ENCODE measurements at places on chromosomes 3 and 15.

DNA sequence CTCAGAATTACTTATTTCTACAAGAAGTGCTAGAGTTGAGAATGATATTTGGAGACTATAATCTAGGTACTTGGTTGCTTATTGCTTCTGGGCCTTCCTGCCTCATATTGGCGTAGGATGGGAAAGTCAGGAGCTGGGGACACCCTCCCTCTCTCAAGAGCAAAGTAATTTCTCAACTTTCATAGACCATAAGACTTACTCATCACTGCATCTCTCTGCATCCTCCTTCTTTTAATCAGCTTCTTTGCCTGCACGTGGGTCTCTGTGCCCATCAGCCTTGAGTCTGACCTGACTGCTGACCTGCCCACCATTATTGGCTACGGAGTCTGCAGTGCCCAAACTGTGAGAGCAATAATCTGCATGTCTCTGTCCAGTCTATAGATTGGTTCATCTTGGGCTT lies 27.3 kb upstream of the XIRP1 start:
- DNase-seq, result no peak

DNA sequence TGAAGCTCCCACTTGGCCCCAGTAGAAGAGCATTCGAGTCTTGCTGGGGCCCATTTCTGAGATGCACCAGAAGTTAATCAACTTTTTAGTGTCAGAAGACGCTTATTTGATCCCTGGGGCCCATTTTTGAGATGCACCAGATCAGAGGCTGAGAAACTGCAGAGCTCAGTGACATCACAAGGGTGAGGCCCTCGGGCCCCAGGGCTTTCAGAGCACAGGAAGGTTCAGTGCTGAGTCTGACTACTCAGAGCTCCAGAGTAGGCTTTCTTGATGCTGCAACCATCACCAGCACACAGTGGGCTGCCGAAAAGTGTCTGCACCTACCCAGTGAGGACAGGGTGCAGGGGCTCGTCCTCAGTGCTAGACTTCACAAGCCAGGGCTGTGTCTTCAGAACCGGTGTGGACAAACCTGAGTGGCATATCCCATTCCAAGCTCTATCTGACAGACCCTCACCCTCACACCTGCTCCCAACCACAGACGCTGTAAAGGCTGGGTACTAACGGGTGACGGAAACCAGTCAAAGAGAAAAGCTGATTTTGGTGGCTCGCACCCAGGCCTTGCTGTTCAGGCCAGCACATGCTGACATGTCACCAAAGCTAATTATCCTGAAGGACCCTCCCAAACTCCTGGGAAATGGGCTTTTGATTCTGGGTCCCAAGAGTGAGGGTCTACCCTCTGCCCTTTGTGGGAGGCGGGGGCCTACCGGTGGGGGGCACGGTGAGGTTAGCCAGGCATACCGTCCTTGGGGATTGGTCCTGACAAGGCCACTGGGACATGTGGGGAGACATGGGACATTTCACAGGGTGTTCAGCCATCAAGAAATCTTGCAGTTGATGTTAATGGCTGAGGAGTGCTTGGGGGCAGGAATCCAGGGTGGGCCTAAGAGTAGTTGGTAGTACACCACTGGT lies 83.0 kb downstream of the PDCD6IP start:
- no peak for DNase-seq

DNA sequence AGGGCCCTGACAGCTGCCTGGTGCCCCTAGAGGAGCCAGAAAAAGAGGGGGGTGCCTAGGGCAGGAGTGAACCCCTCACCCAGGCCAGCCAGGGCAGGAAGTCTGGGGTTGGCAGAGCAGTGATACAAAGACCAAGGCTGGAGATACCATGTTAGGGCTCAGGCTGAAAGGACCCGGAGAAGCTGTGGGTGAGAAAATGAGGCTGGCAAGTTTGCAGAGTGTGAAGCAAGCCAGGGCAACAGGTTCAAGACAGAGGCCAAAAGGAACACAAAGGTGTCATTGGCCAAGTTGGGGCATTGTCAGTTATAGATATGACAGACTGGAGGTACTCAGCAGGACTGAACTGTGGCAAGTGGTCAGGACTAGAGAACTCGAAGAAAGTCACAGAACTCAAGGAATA lies 40.6 kb upstream of the IREB2 start:
- DNase-seq, result no peak

- no peak for DNase-seq
Measured at GRCh38 chr3:88986834-88987233, 120.6 kb upstream of the EPHA3 start.

DNA sequence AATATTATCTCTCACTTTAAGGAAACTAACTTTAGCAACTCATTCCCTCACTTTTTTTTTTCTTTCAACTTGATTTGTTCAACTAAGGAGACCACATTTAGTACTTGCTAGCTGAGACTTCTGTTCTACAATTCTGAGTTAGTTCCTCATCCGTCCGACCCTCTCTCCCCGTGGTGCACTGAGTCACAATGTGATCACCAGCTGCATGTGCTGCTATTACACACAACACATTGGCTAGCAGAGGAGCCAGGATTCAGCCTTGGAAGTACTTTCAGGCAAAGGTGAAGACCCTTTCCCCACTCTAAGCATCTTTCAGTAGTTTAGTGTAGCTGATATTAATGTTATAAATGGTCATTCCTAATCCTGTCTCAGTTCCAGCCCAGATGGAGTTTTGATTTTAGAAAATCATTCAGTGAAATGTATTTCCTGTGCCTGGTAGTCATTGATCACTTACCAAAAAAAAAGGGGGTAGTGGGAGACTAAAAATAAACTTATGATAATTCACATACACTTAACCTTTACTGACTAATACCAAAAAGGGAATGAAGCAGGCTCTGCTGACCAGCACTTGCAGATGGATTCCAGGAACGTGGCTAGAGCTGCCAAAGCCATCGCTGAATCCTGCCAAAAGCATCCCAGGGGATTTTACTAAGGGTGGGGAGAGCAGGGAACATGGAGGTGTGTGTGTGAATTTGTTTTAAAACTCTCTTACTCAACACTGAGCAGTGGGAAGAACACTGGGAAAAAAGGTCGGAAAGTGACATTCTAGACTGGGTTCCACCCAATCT lies 424.8 kb downstream of the LPP start:
- DNase-seq, result no peak

DNA sequence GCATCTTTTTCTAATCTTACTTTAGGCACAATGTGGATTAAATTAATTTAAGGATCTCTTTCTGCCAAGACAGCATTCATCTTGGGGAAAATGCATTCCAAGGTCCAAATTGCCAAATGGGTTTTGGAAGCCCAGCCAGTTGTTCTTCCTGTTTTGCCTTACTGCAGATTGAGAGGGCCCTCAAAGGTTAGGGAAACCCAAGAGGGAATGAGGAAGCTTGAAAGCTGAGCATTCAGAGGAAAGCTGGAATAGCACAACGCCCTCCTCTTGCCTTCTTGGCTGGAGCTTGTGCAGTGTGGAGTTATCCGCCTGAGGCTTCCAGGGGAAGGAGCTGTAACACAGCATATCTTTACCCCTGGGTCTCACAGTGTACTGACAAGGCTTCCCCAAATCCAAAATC lies 18.2 kb upstream of the SACM1L start:
- no peak for DNase-seq

GRCh38 chr3:71247221-71247957 lies 336.1 kb downstream of the FOXP1 start:
- DNase-seq, result no peak

DNA sequence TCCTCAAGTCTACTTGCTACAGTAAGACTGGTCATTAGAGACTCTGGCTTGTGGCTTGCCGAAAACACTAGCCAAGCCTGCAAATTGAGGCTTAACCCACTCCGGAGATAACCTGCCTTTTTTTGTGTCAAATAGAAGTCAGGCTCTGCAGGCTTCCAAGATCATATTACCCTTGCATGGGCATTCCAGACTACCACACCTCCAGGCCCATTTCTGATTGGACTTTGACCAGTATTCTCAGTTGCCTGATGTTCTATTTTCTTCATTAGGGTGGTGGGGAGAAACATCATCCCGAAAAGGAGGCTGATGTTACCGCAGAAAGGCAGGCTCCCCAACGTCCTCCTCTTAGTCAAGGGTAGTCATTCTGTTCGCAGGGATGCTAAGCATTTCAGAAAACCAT lies 68.1 kb upstream of the FOXP1 start:
- DNase-seq, result no peak

- no peak for DNase-seq
Measured at GRCh38 chr3:74661672-74662071, 47.2 kb upstream of the CNTN3 start.
